NCI-H748 treated with DMSO at 0.1 percent for 48 hours (cell line): ENCODE measurements at places on chromosomes 7 and 10.

GRCh38 chr7:51253157-51253556, 63.5 kb downstream of the COBL start:
- no peak for DNase-seq

- no peak for DNase-seq
Observed at GRCh38 chr10:93994438-93994801, 689 bp downstream of the PLCE1 start.

DNA sequence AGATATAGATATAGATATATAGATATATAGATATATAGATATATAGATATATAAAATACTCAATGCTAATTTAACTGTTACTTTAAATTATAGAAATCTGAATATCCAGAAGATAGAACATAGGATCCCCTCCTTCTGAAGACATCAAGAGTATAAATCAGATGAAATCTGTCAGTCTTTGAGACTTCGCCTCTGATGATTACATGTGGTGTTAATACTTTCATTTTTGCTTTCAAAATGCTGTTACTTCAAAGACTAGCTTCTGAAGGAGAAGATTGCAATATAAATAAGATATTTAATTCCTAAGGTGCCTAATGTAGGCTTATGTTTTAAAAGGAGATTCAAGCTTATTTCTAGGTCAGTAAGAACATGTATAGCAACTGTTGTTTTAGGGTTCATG, 180.4 kb downstream of the TSPAN12 start:
- no peak for DNase-seq

DNA sequence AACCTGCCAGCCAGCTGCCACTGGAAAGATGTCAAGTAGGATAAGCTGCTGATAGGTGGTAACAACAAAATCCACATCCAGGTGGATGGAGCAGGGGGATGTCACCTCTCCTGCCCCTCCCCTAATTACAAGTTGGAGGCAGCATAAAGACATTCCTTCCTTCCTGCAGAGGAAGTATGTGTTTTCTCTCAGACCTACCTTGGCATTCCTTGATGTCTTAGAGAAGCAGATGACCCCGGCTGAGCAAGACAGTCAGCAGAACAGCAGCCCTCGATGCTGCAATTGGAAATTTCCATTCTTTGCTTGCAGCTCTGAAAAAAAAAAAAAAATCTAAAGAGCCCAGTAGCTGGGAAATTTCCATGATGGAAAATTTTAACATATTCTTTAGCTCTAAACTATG, 137.5 kb upstream of the MKLN1 start:
- DNase-seq, result no peak

DNA sequence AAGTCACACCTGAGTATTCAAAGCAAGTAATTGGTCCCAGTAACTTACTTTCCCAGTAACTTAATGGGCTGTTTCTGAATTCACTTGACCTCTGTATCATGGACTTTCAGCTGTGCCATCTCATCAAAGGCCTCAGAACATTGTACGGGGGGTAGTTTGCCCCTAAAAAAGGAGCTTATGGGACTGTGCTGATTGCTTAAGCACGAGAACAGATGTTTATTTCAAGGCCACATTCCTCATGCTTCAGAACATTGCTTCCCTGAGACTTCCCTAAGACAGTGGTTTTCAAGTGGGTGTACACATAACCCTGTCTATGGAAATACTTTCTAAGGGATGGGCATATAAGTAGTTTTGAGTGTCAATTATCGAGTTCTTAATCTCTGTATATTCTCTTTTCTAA, 26.8 kb downstream of the CALCR start:
- no peak for DNase-seq

DNA sequence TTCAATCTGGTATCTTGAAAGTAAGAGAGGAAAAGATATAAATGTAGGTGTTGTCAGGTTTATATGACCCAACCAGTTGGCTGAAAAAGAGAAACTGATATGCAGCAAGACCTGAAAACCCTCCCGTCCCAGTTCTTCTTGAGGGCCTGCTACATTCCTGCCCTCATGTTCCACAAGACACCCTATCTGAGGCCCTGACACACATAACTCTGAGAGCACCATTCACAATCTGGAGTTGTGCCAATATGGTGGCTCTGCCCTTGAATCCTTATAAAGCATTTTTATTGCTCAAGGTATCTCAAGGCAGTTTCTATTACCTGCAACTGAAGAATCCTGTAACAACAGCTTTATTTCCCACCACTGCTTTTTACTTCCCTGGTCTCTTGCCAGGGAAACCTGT, 17.0 kb downstream of the XPNPEP1 start:
- no peak for DNase-seq

GRCh38 chr7:96241855-96242254, 80.0 kb downstream of the SLC25A13 start:
- no peak for DNase-seq
